Effector CD8-positive, alpha-beta T cell (primary cell): ENCODE measurements at places on chromosomes 2 and 18.

DNA sequence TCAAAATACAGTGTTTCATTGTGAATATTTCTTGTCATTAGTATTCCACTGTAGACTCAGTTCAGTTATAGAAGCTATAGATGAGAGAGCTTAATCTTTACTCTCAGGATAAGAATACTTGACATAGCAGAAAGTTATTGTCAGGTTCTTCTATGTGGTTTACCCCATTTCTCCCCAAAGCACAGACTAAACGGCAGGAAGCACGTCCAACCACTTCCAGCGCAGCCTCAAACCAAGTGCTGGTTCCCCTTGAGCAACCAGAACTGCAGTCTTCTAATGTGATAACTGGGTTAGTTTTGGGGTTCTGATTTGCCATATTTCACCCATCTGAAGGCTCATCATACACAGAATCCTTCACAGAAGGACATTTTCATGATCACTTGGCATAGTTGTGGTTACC, 324.7 kb downstream of the SLC8A1 start:
- DNase-seq, result no peak

GRCh38 chr2:112639936-112640335, 5.8 kb upstream of the SLC20A1 start:
- DNase-seq, result no peak

DNA sequence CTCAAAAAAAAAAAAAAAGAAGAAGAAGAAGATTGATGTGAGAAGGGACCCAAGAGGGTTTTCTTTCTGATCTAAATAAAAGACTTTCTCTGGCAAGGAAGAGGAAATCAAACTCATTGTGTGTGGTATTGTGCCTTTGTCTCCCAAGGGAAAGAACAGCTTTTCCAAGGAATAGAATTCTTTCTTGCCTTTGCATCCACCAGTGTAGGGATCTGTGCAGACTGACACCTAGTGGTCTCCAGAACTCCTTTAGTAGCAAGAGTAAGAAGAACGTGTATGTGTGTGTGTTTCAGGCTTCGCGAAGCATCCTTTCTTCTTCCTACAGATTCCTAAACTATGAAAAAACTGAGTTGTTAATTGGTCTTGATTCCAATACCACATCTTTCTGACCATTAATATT, 33.5 kb upstream of the CRIM1 start:
- no peak for DNase-seq

DNA sequence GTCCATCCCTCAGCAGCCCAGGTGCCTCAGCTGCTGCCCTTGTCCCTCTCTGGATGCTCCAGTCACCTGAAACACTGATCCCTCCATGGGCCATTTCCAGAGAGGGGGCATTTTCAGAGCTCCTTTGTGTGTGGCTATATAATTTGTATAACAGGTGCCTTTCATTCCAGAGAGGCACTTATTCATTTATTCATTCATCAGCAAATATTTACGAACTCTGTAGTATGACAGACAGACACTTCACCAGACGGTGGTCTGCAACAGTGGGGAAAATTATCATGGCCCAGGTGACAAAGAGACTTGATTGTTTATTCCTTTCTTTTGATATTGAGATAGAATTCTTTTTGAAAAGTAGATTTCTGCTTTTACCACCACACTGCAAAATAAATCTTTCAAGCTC, 361.7 kb downstream of the TMEM182 start:
- no peak for DNase-seq

- no peak for DNase-seq
Observed at GRCh38 chr2:162211732-162212131, 31.5 kb downstream of the FAP start.

GRCh38 chr2:183024339-183025095, 13.7 kb downstream of the NCKAP1 start:
- DNase-seq, result no peak

- DNase-seq, result no peak
Observed at GRCh38 chr2:86445436-86445835, 4.3 kb downstream of the KDM3A start.

GRCh38 chr2:235024931-235025773, 73.3 kb downstream of the SH3BP4 start:
- DNase-seq, result no peak
